Spinal cord (tissue), 10 donors: ENCODE measurements at places on chromosomes 6 and 20.
A peak's percentile ranks its signal among the peaks of the same experiment; 100 is the strongest.

DNA sequence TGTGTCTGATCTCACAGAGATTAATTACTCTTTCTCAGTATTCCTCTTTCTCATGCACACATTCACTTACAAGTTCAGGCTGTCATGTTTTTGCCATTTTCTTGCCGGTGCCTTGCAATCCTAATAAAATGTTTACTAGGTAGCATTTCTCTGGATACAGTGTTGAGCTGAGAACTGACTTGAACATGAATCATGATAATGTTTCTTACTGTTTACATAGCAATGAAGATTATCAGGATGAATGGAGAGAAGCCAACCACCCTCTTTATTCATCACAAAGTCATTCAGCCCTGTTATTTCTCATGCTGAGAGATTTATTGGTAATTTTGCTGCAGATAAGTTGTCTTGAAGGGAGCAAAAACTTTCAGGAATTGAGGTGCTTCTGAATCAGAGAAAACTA lies 185.5 kb upstream of the ECI2 start:
- DNase-seq: peak; percentile 67

- DNase-seq: no peak
Measured at GRCh38 chr6:119544325-119545175, 195.0 kb upstream of the MAN1A1 start.

GRCh38 chr20:19799325-19799724 lies 41.3 kb downstream of the RIN2 start:
- DNase-seq: no peak

DNA sequence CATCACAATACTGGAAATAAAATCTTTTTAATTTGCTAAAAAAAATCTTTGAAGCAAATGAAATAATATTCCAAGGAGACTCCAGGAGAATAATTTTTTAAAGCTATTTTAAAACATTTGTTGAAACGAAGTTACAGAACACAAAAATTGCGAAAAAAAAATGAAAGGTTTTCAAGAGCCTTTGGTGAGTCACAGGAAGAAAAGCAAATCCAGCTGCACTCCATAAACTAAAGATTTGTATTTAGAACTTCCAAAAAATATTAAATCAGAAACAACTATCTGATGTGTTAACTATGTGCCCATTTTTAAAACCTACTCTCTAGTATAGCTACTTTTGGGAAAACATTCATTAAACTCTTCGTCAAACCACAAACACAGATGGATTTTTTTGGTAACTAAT lies 23.6 kb downstream of the PDSS2 start:
- DNase-seq: no peak

DNA sequence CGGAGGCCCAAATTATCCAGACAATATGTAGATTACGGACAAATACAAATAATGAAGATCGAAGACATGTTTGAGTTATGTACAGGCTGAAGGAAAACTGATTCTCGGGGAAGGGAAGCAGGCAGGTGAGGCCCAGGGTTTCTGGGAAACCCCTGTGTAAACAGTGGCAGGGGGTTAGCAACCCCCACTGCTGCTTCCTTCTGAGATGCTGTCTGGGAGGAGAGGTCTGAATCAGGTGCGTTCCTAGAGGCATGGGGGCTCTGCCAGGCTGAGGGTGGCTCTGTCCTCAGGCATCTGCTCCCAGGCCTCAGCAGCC lies 7.2 kb upstream of the MDGA1 start:
- no peak for DNase-seq

GRCh38 chr6:49118478-49118877 lies 344.6 kb downstream of the MMUT start:
- no peak for DNase-seq

DNA sequence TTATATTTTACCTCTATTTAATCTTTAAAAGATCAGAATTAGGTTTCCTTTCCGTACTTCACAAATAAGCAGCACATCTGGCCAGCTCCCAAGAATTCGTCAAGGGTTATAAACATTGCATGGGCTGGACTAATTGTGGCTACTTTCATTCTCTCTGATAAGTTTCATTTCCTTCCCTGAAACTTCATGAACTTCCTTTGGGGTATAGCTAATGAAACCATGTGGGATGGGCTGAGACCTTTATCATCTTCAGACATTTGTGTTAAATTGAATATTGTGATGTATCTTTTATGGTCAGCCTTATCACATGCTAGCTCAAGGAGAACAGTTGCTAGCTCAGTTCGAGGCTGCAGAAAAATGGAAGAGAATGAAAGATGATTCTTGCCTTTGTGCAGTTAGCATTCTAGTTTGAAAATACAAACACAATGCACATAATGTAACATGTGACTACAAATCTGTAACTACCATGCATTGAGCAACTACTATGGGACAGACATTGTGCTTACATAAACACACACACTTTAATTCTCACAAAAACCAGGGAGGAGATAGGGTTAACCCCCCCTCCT lies 1.7 kb upstream of the GMPR start:
- DNase-seq: no peak
